ENCODE measurements at places on chromosomes 4 and X.
A peak's percentile ranks its signal among the peaks of the same experiment; 100 is the strongest.

DNA sequence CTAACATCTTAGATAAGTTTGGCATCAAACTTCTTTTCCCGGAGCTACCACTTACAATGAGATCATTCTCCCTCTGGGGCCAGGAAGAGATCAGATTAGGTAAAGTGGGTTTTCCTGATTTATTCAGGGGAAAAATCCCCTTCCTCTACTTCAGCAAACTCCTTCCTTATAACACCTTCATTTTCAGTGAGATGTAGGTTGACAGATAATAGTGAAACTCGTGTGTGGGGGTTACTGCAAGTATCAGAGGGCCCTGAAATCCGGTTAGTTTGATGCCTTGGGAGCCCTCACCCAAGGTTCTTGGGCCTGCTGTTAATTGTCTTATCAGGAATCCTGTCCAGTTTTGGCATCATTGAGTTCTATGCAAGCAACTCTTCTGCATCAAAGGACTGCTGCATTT lies 10.8 kb downstream of the FTHL17 start:
- DNase-seq: no peak

DNA sequence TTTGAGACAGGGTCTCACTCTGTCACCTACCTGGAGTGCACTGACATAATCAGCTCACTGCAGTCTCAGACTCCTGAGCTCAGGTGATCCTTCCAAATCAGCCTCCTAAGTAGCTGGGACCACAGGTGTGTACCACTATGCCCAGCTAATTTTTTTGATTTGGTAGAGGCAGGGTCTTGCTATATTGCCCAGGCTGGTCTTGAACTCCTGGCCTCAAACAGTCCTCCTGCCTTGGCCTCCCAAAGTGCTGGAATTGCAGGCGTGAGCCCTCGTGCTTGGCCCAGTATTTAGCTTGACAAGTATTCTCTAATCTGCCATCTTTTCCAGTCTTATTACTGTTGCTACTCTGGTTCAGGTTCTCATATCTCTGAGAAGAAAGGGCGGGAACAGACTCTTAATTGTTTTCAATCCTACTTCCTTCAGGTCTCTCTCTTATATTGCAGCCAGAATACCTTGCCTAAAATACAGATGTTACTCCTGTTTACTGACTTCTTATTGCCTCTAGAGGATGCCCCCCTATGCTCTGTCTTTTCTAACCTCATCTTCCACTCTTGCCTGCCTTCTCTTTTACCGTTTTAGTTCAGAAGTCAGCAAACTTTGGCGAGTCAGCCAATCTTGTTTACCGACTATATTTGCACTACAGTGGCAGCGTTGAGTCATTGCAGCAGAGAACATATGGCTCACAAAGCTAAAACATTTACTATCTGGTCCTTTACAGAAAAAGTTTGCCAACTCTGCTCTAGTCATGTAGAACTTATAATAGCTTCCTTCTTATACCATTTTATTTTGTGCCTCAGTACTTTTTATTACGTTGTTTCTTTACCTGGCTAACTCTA lies 19.0 kb downstream of the MRPL1 start:
- DNase-seq: no peak

GRCh38 chrX:42366181-42366580 lies 411.8 kb downstream of the PPP1R2C start:
- no peak for DNase-seq

DNA sequence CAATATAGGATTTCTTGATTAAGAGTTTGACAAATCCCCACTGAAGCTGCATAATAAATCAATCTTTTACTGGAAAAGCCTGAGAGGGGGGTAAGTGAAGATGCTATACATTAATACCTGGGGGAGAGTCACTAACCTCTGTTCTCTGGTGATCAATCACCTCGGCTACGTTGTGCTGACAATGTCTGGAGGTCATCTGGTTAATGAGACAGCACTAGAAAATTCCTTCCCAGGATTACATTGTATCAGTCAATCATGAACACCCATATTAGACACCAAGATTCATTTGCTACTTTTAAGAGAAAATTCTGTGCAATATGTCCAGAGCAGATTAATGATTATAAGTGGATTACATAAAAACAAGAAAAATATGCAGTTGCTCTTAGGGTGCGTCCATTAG lies 408.3 kb downstream of the PDHA2 start:
- no peak for DNase-seq

- no peak for DNase-seq
Observed at GRCh38 chrX:54248309-54248708, 65.3 kb upstream of the FAM120C start.

GRCh38 chr4:139665690-139666529 lies at the start of gene MGST2:
Gene MGST2, plus strand, starts transcription at chr4:139665819. Its CDS starts 201 bp downstream, at chr4:139666020.
- no peak for DNase-seq

DNA sequence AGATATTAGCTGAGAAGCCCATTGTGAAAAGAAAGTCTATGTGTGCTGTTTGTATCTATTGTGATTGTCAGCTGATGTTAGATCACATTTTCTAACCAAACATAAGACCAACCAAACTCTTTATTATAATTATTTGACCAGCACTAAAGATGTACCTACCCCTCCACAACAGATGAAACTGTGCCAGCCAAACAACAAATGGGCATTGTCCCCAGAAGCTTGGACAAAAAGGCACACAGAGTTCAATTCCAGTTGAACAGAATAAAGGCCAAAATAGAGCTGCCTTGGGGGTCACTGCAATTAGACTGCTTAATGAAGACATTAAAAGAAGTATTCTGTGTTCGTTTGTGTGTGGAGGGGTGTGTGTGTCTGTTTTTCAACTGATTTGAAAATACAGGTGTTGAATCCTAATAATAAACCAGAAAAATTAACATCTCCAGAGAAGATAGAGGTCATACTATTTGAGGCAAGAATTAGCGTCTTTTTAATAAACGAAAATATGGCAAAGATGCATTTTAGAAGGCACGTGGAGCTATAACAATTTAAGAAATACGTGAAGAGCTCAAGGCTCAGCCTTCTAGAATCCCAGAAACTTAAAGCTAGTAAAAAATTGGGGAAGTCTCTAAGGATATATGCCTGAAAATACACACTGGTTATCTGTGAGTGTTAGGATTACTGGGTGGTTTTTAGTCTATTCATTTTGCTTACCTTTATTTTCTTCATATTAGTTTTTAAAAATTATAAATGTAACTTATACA lies 2.2 kb downstream of the SPP1 start:
- DNase-seq: no peak

- DNase-seq: no peak
Observed at GRCh38 chr4:183195534-183195933, 96.5 kb downstream of the WWC2 start.

DNA sequence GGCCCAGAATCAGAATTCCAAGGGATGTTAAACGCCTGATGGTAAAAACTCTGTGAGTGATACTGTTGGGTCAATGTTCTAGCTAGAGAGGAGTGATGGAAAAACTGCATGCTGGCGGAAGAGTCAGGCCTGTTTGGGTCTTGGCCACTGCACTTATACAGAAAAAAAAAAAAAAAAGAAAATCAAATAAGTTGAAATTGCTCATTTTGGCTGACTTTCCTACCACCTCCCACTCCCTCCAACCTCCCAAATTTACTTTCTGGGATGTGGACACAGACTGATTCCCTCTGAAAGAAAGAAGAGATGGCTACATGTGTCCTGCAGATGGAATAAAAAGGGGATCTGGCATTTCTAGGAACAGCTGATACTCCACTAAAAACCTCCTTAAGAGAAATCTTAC lies 234.1 kb upstream of the GIMD1 start:
- DNase-seq: no peak

- no peak for DNase-seq
Observed at GRCh38 chr4:56728512-56728911, 47.4 kb upstream of the HOPX start.

DNA sequence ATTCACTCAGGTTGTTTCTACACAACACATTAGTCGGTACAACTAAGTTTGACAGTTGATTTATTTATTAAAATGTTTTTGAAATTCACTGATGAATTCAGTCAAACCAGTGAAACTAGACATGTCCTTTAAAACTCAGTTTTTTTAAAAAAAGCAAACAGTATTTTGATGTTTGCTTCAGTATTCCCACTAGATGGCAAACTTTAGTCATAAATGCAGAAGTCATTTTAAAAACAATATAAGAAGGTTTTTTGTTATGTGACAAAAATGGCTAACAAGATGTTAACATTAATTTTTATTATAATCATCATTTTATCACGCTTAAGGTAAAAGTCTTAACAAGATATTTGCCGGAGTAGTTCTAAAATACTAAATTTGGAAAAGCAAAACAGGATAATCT lies 1337.8 kb upstream of the DIAPH2 start:
- no peak for DNase-seq

DNA sequence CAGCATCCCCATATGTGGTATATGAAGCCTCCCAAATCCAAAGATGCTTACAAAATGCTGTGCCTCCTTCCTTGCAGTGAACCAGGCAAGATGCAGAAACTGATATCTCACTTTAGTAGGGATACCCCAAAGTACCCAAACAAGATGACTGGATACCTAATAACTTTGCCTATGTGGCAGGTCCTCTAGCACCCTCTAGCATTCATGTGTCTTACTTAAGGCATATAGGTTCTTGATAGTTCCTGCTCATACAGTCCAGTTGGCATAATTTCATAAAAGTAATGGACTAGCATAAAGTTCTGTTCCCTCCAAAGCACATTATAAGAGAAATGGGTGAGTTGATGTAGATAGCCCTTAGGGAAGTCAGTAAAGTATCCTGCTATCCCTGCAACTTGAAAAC lies 36.8 kb upstream of the SPP1 start:
- DNase-seq: no peak

- no peak for DNase-seq
Observed at GRCh38 chr4:160510928-160511327, 1408.0 kb downstream of the RAPGEF2 start.

- no peak for DNase-seq
Observed at GRCh38 chr4:145452447-145453162, 29.0 kb upstream of the SMAD1 start.

DNA sequence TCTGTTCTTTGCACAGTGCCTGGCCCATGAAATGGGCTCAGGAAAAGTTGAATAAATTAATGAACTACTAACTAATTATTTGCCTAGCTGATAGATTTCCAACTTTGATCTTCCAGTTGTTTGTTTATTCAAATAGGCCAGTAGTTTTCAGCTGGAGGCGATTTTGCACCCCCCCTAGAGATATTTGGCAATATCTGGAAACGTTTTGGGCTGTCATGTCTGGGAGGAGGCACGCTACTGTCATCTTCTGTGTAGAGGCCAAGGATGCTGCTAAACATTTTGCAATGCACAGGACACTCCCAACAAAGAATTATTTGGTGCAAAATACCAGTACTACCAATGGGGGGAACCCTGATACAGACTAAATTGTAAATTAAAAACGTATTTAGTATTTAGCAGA lies 81.9 kb downstream of the VCX2 start:
- DNase-seq: no peak

- no peak for DNase-seq
Observed at GRCh38 chr4:150853882-150854281, 161.2 kb downstream of the LRBA start.

GRCh38 chr4:92615049-92615448 lies 311.3 kb downstream of the GRID2 start:
- no peak for DNase-seq

- DNase-seq: no peak
Observed at GRCh38 chr4:38939165-38939564, 71.6 kb downstream of the FAM114A1 start.

- peak; percentile 19 for DNase-seq
Observed at GRCh38 chr4:76989391-76990061, 40.0 kb downstream of the SEPTIN11 start.

GRCh38 chrX:130158311-130158710 lies 7.3 kb downstream of the AIFM1 start:
- DNase-seq: no peak

DNA sequence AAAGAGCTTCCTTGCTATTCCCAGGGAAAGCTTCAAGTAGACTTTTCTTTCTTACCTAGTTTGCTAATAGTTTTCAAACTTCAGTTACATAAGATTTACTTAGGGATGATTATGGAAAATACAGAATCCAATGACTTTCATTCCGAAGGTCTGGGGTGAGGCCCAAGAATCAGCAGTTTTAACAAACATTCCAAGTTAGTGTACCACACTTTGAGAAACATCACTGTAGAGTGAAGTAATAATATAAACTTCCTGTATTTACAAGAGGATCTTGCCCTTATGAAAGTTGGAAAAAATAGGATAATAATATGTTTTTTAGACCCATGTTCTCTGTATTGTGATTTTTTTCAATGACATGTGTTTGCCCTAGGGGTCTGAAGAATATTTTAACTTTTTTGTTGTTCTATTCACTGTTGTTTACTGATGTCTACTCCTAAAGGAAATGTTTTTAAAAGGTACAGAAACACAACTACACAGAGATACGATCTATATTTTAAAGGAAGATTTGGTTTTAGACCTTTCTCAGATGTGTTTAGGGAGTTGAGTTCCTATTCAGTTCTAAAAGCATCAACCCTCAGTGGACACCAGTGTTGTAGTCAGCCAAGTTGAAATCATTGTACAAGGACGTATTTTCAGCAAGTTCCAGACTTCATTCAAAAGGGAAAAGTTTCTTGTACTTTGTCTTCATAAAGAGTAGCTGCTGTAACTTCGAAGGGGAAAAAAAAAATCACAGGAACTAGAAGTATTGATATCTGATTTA lies 295.8 kb upstream of the SLC7A11 start:
- DNase-seq: no peak

DNA sequence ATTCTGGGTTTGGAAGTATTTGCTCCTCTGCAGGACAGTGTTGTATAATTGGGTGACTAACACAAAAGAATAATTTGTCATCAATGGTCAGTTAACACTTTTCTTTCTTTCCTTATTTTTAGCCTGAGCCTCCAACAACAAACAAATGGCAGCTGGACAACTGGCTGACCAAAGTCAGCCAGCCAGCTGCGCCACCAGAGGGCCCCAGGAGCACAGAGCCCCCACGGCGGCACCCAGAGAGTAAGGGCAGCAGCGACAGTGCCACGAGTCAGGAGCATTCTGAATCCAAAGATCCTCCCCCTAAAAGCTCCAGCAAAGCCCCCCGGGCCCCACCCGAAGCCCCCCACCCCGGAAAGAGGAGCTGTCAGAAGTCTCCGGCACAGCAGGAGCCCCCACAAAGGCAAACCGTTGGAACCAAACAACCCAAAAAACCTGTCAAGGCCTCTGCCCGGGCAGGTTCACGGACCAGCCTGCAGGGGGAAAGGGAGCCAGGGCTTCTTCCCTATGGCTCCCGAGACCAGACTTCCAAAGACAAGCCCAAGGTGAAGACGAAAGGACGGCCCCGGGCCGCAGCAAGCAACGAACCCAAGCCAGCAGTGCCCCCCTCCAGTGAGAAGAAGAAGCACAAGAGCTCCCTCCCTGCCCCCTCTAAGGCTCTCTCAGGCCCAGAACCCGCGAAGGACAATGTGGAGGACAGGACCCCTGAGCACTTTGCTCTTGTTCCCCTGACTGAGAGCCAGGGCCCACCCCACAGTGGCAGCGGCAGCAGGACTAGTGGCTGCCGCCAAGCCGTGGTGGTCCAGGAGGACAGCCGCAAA lies 106.0 kb downstream of the KLHL8 start:
- DNase-seq: no peak

DNA sequence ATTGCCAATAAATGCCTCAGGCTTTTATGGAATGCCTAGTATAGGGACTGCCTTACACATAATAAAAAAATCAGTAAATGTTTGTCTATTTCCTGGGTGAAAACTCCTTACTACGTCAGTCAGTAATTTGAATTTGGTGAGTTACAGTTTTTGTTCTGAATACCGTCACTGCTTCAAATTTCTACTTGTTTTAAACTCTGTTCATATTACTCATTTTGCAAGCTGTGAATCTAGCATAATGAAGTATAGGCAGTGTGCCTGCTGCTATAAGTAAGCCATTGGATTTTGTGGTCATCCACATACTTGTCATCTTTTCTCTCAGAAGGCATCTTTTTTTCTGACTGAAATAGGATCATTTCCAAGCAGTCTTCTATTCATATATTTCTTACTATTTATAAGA lies 43.1 kb downstream of the SYNPO2 start:
- no peak for DNase-seq

GRCh38 chrX:141668371-141668770 lies 30.2 kb downstream of the SPANXD start:
- no peak for DNase-seq
